ENCODE measurements at places on chromosomes 1 and 21.
A peak's percentile ranks its signal among the peaks of the same experiment; 100 is the strongest.

DNA sequence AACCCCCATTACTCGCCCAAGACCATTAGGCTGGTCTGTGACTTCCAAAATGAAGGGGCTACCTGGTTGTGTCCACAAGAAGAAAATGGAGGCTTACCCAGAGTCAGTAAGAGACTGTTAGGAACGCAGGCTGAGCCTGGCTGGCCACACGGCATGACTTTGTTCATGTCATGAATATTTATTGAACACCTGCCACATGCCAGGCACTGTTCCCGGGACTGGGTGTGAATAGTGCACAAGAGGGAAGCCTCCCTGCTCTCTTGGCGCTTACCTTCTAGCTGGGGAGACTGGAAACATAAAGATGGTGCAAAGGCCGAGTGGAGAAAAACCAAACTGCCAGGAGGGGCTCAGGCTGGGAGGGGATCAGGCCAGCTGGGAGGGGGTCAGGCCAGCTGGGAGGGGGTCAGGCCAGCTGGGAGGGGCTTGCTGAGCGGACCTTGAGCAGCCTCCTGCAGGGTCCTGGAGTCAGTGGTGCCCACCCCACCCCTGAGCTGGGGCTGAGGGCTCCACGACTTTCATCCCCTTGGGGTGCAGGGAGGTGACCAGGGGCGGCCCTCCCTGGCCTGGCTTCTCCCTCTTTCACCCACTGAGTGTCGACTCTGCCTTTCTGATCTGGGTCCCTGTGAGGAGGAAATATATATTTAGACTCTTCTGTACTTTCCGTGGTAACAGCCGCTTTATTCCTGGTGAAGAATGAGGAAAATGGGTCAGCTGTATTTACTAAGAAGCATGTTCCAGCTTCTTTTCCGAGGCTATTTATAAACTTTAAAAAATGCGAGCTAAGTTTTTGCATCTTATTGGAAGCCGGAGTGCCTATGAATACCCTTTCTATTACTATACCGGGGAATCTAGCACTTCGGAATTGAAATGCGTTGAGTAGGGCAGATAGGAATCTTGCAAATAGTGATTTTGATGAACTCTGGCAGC is 139.0 kb downstream of the CAMTA1 start:
- DNase-seq, result no peak

- no peak for DNase-seq
Measured at GRCh38 chr1:167387251-167387910, 130.9 kb downstream of the CD247 start.

GRCh38 chr1:147892731-147893214 is 9.8 kb upstream of the GJA8 start:
- DNase-seq, result no peak

DNA sequence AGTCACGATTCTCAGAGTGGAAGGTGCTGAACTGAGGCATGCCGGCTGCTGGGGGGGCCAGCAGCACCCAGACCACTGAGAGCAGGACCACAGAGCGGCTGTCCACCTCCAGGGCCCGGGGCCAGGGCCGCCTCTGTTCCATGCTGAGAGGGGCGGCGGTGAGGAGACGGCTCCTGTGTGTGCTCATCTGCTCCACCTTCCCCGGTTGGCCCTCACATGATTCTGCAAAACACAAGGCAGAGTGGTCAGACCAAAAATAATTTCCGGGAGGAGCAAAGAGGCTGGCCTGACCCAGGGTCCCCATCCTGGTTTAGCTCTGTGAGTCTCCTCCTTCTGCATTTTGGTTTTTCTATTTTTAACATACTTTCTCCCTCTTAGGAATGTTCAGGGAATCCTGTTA is 26.4 kb downstream of the PLXNA2 start:
- no peak for DNase-seq

- DNase-seq, result no peak
Measured at GRCh38 chr1:84972377-84972987, 24.4 kb downstream of the MCOLN2 start.

DNA sequence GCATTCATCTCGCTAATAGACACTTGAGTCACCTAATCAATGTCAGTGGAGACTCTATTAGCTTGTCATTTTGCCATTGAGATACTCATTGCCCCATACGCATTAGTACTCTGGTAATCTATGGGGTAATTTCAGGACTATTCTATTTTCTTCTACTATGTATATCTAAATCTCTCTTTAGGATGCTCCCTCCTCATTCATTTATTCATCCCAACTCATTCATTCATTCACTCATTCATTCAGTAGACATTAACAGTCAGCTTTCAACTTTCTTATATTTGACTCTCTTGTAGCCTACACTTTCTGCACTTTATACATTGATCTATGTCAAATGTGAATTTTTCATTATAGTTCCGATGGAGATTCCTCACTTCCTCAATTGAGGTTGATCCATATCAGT is 170.9 kb downstream of the ASTN1 start:
- DNase-seq, result no peak

- no peak for DNase-seq
Measured at GRCh38 chr1:172322219-172323061, 98.0 kb upstream of the C1orf105 start.

DNA sequence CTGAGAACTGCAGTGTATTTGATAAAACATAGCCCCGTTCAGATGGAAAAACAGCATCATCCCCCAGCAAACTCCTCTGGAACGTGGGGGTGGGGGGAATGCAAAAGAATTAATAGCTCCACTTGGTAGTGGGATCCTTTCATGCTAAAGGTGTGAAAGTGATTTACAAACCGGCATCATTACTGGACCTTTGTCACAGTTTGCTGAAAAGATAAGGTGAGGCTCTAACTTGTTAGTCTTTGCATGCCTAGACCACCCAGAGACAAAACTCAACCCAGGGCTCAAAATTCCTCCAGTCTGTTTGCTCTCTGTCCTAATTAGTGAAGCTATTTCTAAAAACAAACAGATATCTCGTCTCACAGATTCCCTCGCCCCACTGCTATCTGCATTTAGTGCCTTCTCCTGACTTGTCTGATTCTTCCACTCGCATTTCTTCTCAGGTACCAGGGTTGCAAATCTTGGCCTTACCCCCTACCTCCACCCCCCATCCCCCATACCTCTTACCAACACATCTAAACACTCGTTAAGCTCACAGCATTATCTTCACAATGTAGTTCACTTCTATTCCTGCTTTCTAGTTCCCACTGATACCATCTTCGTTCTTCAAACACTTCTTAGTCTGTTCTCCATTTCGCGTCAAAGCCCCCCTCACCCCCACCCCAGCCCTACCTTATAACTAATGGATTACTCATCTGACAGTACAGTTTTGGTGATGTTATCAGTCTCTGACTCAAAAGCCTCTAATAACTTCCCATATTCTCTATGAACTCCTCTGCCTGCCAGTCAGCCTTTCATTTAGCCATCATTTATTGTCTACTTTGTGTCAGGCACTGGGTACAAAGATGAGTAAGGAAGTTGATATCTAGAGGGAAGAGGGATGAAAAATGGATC is 11.8 kb downstream of the IER5 start:
- DNase-seq, result no peak

DNA sequence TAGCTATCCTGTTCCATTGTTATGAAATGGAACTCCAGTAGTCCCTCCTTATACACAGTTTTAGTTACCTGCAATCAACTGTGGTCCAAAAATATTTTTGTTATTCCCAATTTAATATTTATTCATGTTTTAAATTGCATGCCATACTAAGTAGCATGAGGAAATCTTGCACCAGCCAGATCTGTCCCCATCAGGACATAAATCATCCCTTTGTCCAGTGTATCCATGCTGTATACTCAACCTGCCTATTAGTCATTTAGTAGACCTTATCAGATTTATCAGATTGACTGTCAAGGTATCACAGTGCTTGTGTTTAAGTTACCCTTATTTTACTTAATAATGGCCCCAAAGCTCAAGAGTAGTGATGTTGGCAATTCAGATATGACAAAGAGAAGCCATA is 207.9 kb upstream of the DMRTA2 start:
- DNase-seq, result no peak

GRCh38 chr1:119504831-119505230 is 2.2 kb upstream of the HSD3B1 start:
- no peak for DNase-seq

- no peak for DNase-seq
Measured at GRCh38 chr1:17926906-17927305, 171.8 kb downstream of the ACTL8 start.

GRCh38 chr1:235074523-235075047 is 54.1 kb downstream of the TOMM20 start:
- peak; percentile 68 for DNase-seq

GRCh38 chr1:236297161-236297560 is 15.4 kb upstream of the ERO1B start:
- DNase-seq, result no peak

DNA sequence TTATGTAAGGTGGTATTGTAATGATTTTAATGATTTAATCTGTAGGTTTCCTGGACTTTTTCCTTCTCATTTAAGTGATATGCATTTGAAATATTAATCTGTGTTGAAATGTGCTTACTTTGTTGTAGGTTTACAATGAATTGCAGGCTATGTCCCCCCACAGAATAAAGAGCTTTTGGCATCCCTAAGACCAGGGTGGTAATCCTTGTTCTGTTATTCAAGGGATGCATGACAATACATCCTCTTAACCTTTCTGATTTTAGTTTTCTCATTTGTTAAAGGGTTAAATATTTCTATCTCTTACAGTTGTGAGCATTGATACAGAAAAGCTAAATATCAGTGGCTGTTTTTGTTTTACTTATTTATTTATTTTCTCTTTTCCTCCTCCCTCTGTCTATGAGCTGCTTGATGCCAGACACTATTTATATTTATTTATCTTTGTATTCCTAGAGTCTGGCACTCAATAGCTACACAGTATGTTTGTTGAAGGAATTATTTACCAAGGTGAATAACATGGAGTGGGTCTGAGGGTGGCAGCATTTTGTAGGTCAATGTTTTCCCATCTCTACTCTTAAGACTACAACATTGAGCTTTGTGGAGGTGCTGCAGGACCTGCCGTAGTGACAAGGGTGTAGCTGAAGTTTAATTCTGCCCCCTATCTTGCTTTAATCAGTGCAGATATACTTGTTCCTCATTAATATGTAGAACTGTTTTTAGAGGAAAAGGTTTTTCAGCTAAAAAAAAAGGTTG is 19.9 kb upstream of the ADGRL2 start:
- no peak for DNase-seq

GRCh38 chr1:215055281-215055935 is 27.1 kb upstream of the KCNK2 start:
- no peak for DNase-seq

DNA sequence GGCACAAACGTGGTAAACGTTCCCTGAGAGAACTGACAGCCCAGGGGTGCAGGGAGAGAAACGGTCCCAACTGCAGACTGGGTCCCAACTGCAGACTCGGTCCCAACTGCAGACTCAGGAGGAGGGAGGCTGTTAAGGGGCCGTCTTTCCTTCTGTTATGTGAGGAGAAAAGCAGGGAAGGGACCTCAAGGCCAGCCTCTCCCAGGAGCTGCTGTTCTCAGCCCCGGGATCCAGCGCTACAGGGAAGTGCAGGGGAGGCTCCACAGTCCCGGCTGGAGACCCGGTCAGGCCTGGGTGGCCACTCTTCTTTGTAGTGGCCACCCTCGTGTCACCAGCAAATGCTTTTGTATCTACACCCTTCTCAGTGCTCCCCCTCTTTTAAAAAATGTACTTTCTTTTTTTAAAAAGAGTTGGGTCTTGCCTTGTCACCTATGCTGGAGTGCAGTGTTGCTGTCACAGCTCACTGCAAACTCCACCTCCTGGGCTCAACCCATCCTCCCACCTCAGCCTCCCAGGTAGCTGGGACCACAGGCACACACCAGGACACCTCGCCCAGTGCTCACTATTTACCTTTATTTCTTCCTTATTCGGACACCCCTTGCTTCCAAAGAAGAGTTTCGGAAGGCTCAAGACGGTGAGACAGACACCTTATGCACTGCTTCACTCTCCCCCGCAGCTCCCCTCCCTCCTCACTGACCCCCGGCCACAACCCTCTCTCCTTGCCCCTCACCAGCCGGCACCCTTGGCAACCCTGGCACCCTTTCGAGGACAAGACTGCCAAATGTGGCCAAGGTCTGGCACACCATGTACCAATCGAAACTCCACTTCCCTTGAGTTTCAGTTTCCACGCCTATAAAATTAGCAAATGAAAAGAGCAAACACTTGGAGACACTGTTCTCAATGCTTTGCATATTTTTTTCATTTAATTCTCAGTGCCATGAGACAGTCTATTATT is 21.8 kb downstream of the CAPN2 start:
- DNase-seq, result no peak

GRCh38 chr1:164662462-164662861 is 103.5 kb downstream of the PBX1 start:
- no peak for DNase-seq

- no peak for DNase-seq
Measured at GRCh38 chr1:81689531-81689941, 111.2 kb upstream of the ADGRL2 start.

- no peak for DNase-seq
Measured at GRCh38 chr1:30108186-30108585, 615.2 kb downstream of the MATN1 start.

- peak; percentile 70 for DNase-seq
Measured at GRCh38 chr1:206734499-206735142, 36.0 kb upstream of the IL19 start.

- DNase-seq, result no peak
Measured at GRCh38 chr1:161198194-161198896, 509 bp downstream of the ADAMTS4 start.

DNA sequence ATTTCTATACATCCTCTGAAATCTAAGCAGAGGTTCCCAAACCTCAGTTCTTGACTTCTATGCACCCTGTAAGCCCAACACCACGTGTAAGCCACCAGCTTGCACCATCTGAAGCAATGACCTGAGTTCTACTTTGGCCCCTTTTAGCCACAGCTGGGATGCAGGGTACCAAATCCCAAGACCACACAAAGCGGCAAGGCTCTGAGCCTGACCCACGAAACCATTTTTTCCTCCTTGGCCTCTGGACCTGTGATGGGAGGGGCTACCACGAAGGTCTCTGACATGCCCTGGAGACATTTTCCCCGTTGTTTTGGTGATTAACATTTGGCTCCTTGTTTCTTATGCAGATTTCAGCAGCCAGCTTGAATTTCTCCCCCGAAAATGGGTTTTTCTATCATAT is 38.8 kb downstream of the STXBP3 start:
- DNase-seq, result no peak

DNA sequence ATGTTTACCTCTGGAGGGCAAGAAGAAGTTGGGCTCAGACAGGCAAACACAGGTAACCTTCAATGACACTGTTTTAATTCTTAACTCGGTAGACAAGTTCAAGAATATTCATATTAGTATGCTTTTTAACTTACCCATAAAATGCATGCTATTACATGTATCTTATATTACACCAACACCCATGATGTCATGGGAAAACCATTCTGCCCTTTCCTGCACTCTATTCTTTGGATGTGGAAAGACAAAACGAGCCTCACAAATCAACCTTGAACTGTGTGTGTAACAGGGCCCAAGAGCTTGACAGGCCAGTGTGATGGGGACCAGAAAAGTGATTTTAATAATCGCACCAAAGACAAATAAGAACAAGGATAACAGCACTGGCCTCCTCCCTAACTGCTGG is 22.6 kb upstream of the RAP1GAP start:
- DNase-seq, result no peak
